ENCODE measurements at places on chromosomes 11 and 22.

- DNase-seq, result no peak
Observed at GRCh38 chr11:121749691-121750090, 296.9 kb upstream of the SORL1-AS1 start.

GRCh38 chr11:117670924-117671323, 126.1 kb downstream of the DSCAML1 start:
- no peak for DNase-seq

DNA sequence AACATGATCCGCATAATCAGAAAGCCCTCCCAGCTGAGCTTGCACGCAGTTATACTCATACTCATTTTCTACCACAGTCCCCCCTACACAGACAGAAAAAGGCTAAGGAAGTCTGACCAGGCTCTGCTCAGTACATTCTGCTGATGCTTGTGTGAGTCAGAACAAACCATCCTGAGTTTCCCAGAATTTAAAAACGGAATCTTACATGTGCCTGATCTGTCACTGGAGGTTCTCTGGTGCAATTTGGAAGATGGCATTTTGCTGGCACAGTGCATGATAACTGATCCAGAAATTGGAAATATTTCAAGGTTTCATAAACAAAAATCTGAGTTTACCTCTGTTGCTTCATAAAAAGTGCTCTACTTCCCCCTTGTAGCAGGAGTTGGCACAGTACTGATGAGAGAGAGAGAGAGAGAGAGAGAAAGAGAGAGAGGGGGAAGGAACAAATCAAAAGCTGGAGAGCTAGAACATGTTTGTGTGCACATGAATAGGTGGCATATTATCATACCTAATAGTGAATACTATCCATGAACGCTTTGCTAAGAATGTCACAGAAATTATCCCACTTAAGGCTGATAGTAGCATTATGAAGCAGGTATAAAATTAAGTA, 1085.3 kb downstream of the DLG2 start:
- no peak for DNase-seq

DNA sequence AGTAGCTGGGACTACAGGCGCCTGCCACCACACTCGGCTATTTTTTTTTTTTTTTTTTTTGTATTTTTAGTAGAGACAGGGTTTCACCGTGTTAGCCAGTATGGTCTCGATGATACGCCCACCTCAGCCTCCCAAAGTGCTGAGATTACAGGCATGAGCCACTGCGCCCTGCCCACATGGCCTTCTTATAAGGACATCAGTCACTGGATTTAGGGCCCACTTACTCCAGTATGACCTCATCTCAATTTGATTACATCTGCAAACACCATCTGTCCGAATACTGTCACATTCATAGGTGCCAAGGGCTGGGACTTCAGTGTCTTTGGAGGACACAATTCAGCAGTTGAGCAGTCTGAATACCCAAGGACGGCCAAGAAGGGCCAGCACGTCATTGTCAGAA, 8.2 kb upstream of the PRR5 start:
- DNase-seq, result no peak

GRCh38 chr11:132531921-132532320, 1000.4 kb downstream of the OPCML start:
- DNase-seq, result no peak

DNA sequence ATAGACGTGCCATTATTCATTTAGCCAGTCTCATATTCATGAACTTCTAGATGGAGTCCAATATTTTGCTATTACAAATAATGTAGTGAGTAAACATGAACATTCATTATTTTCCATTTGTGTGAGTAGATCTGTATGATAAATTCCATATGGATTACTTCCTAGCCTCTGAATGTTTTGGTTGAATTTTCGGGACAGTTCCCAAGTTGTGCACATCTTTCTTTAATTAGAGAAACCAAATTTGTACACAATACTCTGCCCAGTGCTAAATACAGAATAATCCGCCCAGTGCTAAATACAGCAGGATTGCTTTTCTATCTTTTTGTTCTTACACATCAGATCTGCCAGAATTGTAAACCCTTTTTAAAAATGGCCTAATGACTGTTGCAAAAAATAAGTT, 17.1 kb upstream of the APLP2 start:
- no peak for DNase-seq

DNA sequence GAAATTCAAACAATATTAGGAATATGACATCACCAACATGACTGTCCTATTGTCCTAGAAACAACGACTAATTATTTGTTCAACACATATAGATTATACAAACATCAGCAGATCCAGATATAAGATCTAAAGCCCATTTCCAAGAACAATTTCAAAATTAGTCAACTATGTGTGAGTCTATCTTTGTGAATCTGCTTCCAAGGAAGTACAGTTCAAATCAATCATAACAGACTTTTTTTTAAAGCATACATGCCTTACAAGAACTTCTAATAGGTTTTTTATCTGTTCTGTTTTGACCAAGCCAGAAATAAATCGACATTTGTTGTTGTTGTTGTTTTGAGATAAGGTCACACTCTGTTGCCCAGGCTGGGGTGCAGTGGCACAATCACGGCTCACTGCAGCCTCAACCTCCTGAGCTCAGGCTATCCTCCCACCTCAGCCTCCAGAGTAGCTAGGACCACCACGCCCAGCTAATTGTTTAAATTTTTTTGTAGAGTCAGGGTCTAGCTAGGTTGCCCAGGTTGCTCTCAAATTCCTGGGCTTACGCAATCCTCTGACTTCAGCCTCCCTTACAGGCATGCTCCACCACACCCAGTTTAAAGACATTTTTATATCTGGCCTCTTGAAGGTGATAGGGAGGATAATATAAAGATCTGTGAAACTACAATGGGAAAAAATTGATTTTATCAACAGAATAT, 54.8 kb downstream of the DENND5A start:
- DNase-seq, result no peak

DNA sequence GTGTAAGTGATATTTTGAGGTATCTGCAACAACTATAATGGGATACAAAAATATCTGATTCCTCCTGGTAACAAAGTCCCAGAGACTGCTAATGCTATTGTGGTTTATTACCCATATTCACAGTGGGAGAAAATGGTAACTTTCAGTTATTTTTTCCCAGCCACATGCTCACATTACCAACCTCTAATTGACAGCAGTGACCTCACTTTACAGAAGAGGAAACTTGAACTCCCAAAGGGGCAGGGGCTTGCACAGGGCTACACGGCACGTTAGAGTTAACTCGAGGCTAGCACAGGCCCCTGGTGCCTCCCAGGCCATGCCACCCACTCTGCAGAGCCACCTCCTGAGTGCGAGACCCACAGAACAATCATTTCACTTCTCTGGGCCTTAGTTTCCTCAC, 132.4 kb downstream of the TENM4 start:
- no peak for DNase-seq
